ENCODE measurements at places on chromosomes 6 and 20.

DNA sequence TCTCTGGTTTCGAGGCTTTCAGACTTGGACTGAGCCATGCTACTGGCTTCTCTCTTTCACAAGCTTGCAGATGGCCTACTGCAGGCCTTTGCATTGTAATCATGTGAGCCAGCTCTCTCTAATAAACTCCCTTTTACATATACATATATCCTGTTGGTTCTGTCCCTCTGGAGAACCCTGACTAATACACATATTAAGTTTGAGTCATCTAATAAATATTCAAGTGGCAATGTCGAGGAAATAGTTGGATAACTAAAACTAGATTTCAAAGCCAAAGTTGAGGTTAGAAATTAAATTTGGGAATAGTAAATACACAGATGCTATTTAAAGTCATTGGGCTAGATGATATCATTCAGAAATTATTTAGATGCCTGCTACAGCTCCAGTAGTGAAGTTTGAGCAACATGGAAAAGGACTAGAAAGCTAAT, 1343.4 kb downstream of the GRIK2 start:
- no peak for DNase-seq

DNA sequence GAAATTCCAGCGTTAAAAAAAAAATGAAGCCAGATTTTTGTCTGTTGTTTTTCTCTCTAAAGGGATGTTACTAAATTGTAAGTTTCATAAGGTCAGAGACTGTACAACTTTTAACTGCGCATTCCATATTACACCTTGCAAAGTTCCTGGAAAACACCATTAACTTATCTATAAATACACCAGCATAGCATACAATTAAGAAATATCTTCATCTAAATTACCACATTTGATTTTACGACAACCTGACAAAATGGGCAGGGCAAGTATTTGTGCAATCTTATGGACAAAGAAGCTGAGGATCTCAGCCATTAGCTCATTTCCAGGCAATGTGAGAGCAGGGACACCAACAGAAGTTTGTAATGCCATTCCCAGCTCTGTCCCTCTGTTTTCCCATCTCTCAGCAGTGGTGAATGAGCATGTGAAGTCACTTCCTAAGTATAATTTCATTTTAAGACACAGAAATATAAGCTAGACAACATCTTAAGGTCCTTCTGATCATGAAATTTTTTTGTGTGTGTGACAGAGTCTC, 12.9 kb upstream of the GCM1 start:
- DNase-seq: no peak

DNA sequence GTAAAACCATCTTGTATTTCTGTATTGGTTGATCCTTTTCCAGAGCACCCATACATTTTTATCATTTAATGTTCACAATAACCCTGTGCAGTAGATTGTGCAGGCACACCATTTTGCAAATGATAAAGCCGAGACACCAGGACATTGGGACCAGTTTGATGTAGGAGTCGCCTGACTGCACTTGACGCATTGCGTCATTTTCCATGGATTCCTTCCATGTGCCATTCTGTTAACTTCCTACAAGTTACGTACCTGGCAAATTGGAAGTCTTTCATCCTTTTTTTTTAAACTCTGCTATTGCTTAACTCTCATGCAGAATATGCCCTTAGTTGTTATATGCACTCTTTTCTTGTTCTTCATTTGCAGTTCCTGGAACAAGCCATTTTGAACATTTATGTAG, 43.0 kb downstream of the PRPH2 start:
- DNase-seq: no peak

DNA sequence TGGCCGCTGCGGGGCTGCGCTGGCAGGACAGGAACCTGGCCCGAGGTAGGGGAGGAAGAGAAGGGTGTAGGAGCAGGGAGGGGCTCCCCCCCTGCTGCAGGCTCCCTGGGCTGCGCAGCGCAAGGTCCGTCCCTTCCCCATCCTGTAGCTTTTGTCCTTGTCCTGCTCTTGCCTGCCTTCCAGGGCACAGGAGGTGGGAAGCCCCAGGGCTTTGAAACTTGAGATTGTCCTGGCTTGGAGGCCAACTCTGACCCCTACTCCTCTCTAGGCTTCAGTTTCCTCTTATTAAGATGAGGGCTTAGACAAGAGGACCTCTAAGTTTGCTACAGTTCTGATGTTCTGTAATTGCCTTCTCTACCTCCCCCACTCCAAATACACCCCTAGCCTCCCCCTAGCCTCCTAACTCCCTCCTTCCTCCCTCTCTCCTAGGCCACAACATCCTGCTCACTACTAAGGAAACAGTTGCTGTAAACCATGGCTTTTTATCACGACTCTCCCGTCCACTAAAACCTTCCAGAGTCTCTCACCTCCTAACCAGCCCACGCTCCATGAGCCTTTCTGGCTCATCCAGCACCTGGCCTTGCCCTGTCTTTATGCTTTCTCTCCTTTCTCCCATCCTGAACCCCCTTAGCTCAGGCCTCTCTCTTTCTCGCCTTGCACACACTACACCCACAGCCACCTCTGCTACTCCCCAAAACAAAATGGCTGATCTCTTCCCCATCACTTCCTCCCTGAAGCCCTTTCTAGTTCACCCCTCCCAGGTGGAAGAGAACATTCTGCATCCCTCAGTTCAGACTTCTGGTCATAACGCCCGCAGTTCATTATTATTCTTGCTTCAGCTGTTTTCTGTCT, 10.2 kb downstream of the UNC5CL start:
- peak; percentile 52 for DNase-seq

- no peak for DNase-seq
Measured at GRCh38 chr20:840503-840857, 7.0 kb downstream of the FAM110A start.

GRCh38 chr6:40774932-40775331, 187.8 kb upstream of the LRFN2 start:
- DNase-seq: peak; percentile 42

GRCh38 chr6:137707590-137708360, 159.3 kb upstream of the TNFAIP3 start:
- peak; percentile 88 for DNase-seq

GRCh38 chr6:161143663-161144430, 130.0 kb downstream of the AGPAT4 start:
- no peak for DNase-seq

GRCh38 chr20:20488388-20488787, 120.5 kb downstream of the INSM1 start:
- no peak for DNase-seq

GRCh38 chr6:158158748-158159147, 9.3 kb downstream of the SERAC1 start:
- no peak for DNase-seq

GRCh38 chr6:88441346-88441745, 275.2 kb upstream of the CNR1 start:
- no peak for DNase-seq

DNA sequence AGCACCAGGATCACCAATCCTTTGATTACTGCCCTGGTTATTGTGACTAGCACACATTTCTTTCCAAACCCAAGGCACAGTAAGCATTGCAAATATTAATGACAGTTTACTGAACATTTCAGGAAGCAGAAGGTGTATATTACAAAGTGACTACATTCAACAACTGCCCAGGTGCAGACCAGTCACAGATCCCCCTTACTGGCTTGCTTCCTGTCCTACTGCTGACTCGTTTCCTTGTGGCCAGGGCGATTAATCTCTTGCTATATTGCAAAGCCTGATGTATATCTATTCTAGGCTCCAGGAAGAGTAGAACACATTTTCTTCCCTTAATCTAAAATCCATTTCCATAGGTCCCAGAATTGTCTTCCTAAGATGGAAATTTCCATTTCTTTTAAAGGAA, 77.2 kb upstream of the EPHA7 start:
- DNase-seq: peak; percentile 44

GRCh38 chr6:85449388-85449817, 480 bp upstream of the NT5E start:
- DNase-seq: no peak

- no peak for DNase-seq
Measured at GRCh38 chr6:21856844-21857243, 263.3 kb downstream of the SOX4 start.

- no peak for DNase-seq
Measured at GRCh38 chr6:138690975-138691594, 82.5 kb upstream of the CCDC28A start.

DNA sequence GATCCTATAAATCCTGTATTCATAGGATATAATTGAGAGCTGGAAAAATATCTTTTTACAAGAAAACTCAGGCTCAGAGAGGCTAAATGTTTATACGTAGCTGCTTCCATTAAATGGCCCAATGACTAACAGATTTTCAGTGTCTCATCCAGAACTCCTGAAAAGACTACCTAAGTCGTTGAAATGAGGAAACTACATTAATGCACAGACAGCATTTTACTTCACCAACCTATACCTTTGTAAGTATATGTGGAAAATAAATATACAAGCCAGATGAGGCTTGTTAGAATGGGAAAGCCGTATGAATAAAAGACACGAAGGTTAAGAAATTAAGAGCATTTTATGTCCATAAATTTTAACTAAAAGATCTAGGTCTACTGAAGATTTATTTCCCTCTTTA, 8.4 kb upstream of the SNX14 start:
- DNase-seq: no peak

- peak; percentile 89 for DNase-seq
Measured at GRCh38 chr6:75601304-75602245, at the start of gene SENP6. Gene SENP6 (plus strand): TSS chr6:75601880. CDS start chr6:75602525, 645 bp downstream.

DNA sequence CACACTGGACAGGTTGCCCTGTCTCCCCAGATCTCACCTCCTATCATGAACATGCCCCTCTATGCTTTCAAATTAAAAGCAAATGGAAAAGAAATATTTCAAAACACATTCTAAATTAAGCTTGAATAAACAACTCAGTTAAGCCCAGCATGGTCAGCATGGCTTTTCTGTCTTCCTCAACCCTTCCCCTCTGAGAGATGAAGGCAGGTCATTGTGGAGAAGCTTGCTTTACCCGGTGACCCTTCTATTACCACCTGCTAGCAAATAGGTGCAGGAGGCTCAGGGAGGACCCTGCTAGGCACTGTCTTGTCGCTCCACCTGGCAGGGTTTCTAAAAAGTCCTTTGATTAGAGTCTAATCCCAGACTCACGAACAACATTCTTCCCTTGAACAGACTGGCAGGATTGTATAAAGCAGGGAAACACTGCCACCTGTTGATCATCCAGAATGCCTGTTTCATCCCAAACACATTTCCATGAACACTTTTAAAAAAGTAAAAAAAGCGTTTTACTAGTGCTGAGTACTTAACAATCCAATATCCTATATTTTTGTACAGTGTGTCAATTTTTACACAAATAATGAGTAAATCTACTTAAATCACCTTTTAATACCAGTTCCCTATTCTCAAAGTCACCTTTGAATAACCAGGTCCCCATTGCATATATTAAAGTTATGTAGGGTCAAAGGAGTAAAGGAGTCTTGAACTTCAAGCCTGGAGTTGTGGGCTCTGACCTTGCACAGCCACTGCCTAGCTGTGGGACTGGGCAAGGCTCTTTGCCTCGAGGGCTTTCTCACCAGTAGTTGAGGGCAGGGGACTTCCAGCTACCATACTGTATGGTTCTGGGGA, 75.5 kb downstream of the GPR6 start:
- peak; percentile 43 for DNase-seq

DNA sequence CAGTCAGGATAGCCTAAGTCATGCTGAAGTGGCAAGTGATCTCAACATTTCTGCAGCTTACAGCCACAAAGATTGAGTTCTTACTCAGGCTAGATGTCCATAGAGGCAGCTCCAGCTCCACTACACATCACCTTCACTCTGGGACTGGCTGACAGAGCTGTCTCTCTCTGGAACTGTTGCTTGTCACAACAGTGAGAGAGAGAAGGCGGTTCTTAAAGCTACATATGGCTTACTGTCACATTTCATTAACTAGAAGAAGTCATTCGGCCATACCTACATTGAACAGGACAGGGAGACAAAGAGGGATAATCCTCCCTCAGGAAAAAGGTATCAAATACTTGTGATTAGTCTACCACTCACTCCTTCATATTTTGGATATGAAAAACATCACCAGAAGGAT, 914.9 kb upstream of the FLRT3 start:
- no peak for DNase-seq

DNA sequence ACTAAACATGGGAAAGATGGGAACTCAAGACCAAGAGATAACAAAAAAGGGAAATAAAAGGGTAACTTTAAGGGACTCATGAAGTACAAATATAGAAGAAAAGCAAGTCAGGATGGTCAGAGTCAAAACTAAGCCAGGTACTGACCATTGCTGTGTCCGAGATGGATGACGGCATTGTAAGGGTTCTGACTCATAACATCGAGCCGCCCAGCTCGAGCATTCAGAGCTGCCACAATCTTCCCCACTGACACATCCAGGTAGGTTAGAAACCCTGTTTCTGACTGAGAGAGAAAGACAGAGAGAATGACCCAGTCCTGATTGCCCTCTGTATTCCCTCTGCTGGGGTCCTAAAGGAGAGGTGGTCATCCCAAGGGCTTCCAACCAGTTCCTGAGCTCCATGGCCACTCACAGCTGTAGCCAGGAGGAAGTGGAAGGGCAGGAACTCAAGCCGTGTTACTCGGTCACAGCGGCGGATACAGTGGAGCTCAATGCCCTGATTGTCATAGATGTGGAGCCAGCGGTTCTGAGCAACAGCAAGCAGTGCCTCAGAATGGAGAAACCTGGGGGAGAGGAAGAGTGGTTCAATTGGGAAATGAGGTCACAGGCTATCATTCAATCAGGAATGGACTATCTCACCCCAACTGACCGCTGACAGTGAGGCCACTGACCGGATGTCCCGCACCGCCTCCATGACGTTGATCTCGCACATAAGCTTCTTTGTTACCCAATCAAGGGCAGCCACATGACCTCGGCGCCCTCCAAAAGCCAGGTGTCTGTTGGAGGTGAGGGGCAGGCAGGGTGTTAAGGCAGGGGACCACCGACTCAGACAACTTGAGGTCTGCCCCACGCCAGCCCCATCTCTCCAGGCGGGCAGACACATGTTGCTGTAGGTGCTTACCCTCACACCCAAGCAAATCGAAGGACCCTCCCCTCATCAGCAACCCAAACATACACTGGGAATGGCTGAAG, 1.8 kb downstream of the WDR46 start:
- DNase-seq: no peak

GRCh38 chr20:19990850-19991249, 26.3 kb upstream of the NAA20 start:
- DNase-seq: no peak

GRCh38 chr6:90369024-90369519, 72.4 kb upstream of the BACH2 start:
- DNase-seq: peak; percentile 3

- DNase-seq: no peak
Measured at GRCh38 chr20:36866681-36867495, 9.1 kb upstream of the TLDC2 start.

GRCh38 chr20:61487346-61487996, 235.4 kb downstream of the CDH4 start:
- DNase-seq: no peak

DNA sequence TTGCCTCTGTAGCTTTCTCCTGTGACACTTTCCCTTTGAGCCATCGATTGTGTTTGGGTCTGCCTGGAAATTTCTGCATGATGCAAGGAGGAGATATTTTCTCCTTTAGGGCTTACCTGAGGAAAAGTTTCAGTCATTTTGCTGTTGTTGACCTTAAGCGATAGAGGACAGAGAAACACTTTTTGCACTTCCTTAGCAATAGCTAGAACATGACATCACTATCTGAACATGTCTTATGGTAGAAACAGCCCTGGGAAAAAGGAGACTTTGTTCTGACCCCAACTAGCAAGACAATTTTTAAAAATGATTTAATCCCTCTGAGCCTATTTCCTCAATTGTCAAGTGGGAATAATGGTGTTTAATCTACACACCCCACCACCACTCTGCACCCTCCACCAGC, 9.7 kb upstream of the FILIP1 start:
- DNase-seq: no peak

Data from NCI-H69 (cell line).